ENCODE measurements at places on chromosomes 1 and 21.

- no peak for DNase-seq
Observed at GRCh38 chr21:28791595-28792282, 200.9 kb downstream of the LTN1 start.

DNA sequence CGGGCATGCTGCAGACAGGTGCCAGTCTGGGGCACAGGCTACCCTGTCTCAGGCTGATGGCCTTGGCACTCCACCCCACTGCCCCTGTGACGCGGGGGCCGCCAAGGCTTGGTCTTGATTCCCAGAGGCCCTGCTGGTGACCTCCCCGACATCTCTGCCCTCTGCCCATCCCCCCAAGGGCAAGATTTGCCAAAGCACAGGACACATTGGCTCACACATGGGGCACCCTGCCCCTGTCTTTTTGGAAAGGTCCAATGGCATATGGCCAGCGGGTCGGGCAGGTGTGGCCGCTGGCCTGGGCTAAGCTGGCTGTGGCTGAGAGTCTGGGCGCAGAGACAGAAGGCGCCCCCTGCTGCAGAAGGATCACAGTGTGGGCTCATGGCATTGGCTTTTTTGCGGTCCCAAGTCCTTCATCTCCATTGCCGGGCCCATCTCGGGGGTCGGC lies 4.6 kb downstream of the MIB2 start:
- no peak for DNase-seq

DNA sequence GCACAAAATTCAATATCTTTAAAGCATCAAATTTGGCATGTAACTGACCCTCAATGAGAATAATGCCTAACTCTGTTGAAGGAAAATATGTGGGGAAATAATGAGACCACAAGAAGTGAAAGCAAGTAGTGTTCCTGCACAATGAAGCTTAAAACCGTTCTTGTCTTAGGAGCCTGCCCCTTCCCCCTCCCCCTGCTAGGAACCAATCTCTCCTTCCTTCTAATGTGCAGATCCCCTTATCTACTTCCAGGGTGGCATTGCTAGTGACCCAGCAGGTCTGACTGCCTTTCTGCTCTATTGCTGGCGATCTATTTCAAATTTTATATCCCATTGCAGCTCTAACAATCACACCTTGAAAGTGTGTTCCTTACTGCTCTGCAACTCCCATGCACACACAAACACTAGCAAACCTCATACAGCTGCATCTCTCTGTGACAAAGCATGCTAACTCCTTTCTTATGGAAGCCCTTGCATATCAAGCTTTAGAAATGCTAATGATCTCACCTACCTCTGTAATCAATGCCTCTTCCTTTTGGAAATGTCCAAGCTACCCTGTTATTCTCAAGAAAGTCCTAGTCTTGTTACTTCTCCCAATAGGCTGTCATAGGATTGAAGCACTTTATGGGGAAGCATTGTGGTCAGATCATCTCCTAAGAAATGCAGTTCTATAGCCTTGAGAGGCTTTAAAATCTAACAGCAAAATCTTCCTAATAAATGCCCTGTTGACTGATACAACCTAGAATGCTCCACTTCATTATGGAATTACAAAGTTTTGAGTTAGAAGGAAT lies 26.5 kb downstream of the BCL9 start:
- no peak for DNase-seq

- no peak for DNase-seq
Observed at GRCh38 chr1:226952118-226952441, 12.0 kb downstream of the COQ8A start.

GRCh38 chr1:234588386-234588785 lies 21.6 kb downstream of the IRF2BP2 start:
- no peak for DNase-seq

GRCh38 chr1:21217812-21218596 lies 41.3 kb upstream of the EIF4G3 start:
- DNase-seq = no peak

DNA sequence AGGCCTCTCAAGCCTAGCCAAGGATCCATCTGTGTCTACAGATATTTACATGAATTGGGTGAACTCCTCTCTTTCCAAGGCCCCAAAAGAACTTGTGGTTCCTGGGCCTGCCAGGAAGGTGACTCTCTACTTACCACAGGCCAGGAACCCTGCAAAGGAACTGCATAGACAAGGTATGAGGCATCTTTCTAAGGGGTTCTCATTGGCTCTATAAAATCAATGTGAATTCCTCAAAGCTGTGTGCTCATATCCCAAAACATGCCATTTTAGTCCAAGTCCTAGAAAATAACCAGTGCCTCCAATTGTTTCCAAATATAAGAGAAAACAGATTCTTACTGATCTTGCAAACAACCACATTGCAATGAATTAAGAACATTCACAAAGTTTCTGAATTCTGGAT lies 39.9 kb upstream of the RGL1 start:
- DNase-seq = no peak

DNA sequence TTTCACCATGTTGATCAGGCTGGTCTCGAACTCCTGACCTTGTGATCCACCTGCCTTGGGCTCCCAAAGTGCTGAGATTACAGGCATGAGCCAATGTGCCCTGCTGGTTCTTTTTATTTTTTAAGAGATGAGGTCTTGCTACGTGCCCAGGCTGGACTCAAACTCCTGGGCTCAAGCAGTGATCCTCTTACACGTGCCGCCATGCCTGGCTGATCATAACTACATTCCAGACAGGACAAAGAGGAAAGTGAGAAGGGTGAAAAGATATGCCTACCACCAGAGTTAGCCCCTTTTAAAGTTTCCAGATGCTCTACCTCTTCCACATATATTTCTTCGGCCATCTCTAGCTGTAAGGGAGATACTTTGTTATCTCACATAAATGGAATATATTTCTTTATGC lies 79.7 kb upstream of the SOX13 start:
- no peak for DNase-seq

- no peak for DNase-seq
Observed at GRCh38 chr1:110616587-110616986, 10.4 kb upstream of the KCNA2 start.

DNA sequence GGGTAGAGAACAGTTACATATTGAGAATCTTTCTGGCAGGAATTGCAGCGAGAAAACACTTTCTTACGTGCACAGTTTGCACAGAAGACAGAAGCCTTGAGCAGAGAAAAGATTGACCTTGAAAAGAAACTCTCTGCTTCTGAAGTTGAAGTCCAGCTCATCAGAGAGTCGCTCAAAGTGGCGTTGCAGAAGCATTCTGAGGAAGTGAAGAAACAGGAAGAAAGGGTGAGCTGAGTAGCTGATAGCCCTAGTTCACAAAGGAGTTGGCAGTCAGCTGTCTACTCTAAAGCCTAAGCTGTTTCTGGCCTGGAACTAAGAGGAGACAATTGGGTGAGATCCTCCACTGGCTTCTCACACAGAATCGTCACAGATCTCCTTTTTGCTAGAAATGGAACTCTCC lies 20.3 kb upstream of the SH3BGRL3 start:
- DNase-seq = no peak

GRCh38 chr1:231930257-231930947 lies 303.8 kb downstream of the DISC1 start:
- no peak for DNase-seq

DNA sequence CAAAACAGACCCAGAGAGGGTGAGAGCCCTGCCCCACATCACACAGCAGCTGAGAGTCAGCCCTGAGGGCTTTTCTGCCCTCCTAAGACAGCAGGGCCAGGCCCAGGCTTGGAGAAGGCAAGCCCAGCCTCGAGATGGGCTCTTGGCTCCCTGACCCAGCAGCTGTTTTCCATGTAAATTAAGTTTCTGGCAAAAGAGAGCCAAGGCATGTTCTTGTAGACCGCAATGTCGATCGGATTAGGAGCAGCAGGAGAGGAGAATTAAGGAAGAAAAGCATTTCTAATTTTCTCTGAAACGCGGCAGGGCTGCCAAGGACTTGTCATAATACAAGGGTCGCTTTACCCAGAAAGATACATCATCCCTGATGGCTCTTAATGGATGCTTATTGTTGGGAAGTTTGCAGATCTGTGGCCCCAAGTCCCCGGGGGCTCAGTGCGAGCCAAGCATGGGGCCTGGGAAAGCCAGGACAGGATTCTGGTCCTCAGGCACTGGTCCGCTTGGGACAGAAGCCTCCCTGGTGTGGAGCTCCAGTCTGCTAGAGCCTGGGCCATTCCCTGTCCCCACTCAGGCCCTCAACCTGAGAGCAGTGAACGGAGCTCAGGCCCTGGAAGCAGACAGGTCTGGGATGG lies 62.8 kb downstream of the DMRTB1 start:
- no peak for DNase-seq

DNA sequence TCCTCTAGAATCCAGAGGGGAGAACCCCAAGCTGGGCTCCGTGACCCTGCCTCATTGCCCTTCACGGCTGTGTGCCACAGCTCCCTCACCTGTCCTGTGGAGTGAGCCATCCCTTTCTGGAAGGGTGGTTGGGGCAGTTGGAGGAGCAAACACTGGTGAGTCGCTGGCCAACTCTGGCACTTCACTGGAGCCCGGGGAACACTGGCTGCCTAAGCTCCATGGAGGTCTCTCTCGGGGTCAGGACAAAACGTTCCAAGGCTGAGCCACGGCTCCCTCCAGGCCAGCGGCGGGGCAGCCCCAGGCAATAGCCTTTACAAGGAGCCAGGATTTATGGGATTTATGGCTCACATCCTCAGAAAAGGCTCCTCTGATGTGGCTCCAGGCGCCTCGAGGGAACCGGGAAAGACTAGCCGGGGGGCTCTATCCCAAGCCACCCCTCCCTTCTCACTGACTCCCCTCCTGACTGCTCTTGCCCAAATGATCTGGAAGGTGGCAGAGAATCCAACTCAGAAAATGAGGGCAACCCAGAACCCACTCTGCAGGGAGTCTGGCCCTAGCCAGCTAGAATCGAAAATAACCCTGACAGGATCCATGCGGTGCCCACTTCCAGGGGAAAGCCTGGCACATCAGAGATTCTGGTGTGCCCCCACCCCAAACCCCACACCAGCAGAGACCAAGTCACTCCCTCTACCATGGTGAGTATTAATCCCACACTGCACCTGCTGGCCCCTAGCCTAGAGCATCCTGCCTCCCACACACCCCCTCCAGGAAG lies 75.2 kb downstream of the GLIS1 start:
- no peak for DNase-seq

- no peak for DNase-seq
Observed at GRCh38 chr1:174000371-174000770, 21.8 kb downstream of the RC3H1 start.

GRCh38 chr1:225437710-225438437 lies 10.0 kb upstream of the LBR start:
- no peak for DNase-seq

GRCh38 chr1:17277511-17278159 lies 28.7 kb downstream of the PADI3 start:
- DNase-seq = no peak

- DNase-seq = no peak
Observed at GRCh38 chr1:216702170-216702569, 21.1 kb downstream of the ESRRG start.

- DNase-seq = no peak
Observed at GRCh38 chr1:61853583-61853982, 111.3 kb downstream of the PATJ start.

- no peak for DNase-seq
Observed at GRCh38 chr1:215201283-215201682, 118.7 kb downstream of the KCNK2 start.
